Retinal pigment epithelial cell (primary cell): ENCODE measurements at places on chromosomes 5 and 9.

DNA sequence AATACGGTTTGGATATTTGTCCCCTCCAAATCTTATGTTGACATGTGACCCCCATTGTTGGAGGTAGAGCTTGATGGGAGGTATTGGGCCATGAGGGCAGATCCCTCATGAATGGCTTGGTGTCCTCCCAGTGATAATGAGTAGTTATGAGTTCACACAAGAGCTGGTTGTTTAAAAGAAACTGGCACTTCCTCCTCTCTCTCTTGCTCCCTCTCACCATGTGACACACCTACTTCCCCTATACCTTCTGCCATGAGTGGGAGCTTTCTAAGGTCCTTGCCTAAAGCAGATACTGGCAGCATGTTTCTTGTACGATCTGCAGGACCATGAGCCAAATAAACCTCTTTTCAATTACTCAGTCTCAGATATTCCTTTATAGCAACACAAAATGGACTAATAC, 132.0 kb downstream of the PIK3R1 start:
- DNase-seq = no peak

GRCh38 chr5:14681236-14681752, 16.8 kb downstream of the OTULIN start:
- no peak for DNase-seq

DNA sequence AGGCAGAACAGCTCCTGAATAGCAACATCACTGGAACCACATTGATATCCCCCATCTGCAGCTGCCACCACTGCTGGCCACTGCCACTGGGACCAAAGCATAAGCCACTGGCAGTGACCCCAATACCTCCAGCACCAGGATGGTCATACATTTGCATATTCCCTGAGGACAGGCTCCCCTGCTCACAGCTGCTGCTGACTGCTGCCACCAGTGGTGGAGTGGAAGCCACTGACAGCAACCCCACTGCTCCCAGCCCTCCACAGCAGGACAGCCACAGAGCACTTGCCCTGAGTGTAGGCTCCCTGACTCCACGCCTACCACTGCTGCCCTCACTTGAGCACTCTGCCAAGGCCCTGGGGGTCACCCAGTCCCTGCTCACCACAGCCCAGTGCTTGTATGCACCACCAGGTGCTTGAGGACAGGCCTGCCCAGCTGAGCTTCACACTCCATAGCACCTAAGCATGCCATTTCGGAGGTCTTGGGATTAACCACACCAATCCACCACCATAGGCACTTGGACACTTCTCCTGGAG, 327.4 kb upstream of the RPS23 start:
- DNase-seq = no peak

DNA sequence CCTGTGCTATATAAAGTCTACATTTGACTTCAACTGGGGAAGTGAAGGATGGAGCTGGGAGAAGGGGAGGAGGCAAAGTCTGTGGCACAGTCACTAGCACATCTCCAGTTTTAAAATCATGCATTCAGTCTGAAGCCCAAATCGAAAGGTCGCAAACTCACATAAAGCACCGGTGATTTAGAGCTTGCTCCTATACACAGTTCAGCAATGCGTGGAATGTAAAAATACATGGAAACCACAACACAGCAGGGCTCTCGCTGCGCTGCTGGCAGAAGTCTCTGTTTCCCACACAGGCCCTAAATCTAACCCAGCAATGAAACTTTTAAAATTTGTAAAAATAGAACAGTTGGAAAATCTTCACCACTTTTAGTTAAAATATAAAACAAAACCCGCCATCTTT, 68.2 kb downstream of the EBF1 start:
- DNase-seq = no peak

GRCh38 chr5:2576823-2577222, 174.7 kb downstream of the IRX2 start:
- no peak for DNase-seq

GRCh38 chr9:122225312-122226141, 3.2 kb downstream of the LHX6 start:
- no peak for DNase-seq

GRCh38 chr9:124800306-124801259, 23.6 kb downstream of the OLFML2A start:
- DNase-seq = no peak

GRCh38 chr5:62718324-62718723, 139.7 kb downstream of the LRRC70 start:
- DNase-seq = no peak

DNA sequence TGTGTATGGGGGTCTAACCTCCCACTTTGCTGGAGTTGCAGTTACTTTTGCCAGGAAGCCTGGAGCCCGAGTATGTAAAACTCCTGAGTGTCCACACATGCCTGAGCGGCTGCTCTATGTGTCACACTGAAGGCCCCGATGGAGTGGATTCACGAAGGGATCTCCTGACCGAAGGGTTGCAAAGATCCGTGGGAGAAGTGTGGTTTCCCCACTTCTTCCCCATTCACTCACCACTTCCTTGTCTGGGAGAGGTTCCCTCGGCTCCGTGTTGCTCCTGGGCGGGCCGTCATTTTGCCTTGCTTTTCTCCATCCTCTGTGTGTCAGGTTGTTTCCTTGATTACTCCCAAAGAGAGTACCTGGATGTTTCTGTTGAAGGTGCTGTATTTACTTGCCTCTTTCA, 16.2 kb upstream of the IL3 start:
- DNase-seq = no peak

- no peak for DNase-seq
Observed at GRCh38 chr9:29514336-29514735, 1941.1 kb upstream of the C9orf72 start.

- no peak for DNase-seq
Observed at GRCh38 chr9:33718987-33719386, 76.4 kb upstream of the PRSS3 start.

- DNase-seq = no peak
Observed at GRCh38 chr9:4192450-4192849, 107.4 kb downstream of the GLIS3 start.

DNA sequence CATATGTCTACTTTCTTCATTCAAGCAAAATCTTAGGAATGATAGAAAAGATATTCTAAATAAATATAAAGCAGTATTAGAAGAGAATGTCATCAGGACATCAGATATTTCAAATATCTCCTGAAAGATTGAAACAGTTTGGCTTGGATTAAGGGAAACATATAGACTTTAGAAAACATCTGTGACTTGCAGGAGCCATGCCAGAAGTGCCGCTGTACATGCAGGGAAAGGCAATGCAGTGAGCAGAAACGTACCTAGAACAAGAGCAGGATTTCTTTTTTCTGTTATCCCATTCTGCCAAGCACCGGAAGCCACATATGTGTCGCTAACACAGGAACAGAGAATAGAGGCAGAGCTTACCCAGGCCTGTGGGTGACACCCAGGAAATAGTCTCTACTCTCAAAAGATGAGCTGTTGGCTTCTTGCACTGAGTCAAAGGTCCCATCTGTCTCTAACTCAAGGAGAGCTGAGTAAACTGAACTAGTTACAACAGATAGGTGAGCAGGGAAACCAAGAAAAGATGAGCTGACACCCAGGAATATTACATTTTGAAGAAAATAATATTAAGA, 5.8 kb downstream of the ADAMTS19 start:
- DNase-seq = no peak

- no peak for DNase-seq
Observed at GRCh38 chr9:700365-701282, 140.9 kb upstream of the DMRT1 start.

- DNase-seq = no peak
Observed at GRCh38 chr9:136588663-136589464, 43.0 kb upstream of the NOTCH1 start.

- no peak for DNase-seq
Observed at GRCh38 chr5:88203981-88204750, 64.5 kb downstream of the TMEM161B start.

DNA sequence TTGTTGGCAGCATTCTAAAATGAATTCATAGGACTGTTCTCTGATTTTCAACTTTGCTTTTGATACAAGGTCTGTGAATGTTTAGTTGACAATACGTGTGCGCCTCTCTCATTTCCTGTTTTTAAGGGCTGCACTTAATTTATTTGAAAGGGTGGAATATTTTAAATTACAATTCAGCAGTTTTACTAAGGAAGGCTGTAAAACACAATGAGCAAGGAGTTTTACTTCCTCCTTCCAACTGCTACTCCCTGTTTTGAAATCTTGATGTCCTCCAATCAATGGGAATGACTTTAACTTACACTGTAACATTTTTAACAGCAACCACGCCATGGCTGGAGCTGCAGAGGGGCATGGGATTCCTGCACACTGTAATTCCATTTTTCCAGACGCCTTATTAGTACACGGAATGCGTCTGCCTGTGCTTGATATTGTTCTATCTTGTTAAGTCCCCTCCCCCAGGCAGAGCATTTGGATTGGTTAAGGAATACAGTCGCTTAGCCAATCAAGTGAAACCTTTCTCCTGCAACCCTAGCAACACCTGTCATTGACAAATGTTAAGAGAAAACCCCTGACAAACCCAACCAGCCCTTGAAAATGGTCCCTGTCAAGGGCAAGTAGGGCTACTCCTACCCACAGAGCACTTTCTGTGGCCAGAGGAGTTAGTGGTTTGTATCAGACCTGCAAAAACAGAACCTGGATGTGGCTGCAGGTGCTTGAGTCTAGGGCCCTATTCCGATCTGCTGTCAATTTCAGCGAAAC, 12.5 kb upstream of the ZSWIM6 start:
- DNase-seq = no peak

DNA sequence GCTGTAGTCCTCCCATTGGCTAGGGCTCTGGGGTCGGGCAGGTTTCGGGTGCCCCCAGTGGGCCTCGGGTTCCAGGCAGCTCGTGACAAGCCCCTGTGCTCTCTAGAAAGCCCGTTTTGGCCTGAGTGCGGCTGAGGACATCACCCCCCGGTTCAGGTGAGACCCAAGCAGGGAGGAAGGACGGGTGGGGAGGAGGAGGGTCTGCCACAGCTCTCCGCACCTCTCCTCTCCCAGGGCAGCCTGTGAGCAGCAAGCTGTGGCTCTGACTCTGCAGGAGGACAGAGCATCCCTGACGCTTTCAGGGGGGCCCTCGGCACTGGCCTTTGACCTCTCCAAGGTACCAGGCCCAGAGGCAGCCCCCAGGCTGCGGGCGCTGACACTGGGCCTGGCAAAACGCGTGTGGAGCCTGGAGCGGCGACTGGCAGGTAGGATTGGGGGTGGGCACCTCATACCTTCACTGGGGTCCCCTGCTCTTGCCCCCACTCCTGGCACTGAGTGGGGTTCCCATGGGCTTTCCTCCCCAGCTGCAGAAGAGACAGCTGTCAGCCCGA, 672 bp downstream of the PAXX start:
- no peak for DNase-seq

DNA sequence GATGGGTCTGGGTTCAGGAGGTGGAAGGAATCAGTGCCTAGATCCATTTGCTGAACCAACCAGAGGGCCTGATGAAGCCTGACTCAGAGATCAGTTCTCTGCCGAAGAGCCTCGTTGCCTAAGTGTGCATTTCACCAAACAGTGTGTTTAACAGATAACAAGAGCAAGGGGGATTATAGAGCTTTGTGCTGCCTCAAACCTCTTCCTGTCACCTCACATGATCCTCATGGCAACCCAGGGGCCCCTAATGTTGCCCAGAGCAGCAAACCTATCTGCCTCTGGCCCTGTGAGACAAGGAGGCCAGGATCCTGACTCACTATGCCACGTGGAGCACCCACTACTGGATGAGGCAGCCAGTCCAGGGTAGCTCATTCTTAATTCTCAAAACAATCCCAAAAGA, 66.3 kb upstream of the EPB41L4B start:
- DNase-seq = no peak

DNA sequence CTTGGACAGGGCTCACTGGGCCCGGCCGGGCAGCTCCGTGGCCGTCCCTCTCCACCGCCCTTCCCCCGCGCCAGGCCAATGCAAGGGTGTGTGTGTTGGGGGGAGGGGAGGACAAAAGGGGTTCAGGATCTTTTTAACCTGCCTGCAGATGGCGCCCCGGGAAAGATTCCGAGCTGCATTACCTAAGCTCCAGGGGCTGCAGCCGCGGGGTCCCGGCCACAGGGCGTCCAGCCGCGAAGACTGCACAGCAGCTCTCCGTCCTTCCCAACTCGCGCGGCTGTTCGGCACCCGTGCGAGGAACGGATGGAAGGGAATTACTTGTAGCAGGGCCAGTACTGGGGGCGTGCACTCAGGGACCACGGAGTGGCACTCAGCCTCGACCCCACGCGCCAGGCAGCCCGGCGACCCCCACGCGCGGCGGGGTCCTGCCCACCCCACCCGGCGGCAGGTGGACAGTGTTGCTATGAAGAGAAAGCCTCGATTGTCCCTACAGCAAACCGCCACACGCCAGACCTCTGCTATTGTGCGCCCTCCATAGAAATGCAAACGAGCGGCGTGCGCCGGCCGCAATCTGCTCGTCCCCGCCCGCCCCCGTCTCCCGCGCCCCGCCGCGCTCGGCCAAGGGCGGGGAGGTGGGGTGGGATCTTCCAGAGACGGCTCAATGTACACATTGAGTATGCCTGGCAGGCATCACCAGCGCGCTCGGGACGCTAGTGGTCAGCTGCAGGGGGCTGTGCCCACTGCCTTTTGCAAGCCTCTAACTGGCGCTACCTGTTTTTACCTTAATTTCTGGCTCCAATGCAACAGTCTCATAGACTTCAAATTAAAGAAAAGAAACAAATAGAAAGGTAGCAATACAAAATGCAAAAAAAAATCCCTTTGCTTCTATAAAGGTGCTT, 796 bp upstream of the GADD45G start:
- DNase-seq = no peak

DNA sequence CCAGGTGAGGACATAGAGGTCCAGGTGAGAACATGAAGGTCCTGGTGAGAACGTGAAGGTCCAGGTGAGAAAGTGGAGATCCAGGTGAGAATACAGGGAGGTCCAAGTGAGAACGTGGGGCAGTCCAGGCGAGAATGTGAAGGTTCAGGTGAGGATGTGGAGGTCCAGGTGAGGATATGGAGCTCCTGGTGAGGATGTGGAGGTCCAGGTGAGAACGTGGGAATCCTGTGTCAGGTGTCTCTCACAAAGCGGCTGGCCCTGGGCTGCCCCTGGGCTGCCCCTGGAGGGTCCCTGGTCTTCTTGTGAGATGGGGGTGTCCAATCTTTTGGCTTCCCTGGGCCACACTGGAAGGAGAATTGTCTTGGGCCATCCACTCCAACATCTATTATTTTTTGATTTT, 133.4 kb downstream of the MRPL36 start:
- no peak for DNase-seq

DNA sequence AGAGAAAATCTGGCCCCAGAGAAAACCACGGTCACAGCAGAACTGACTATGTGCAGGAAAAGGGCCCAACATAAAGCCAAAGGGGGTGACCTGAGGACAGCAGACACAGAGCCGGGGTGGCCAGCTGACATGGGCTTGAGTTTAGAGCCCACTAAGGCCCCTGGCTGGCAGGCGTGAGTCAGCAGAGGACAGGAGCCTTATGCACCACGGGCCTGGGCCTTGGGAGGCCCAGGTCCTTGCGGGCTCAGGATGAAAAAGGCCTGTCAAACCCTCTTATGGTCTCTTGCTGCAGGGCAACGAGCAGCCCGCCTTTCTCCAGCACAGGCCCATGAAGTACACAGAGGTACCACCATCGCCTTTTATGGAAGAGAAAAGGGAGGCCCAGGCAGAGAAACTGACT, 19.7 kb downstream of the STK10 start:
- DNase-seq = no peak

DNA sequence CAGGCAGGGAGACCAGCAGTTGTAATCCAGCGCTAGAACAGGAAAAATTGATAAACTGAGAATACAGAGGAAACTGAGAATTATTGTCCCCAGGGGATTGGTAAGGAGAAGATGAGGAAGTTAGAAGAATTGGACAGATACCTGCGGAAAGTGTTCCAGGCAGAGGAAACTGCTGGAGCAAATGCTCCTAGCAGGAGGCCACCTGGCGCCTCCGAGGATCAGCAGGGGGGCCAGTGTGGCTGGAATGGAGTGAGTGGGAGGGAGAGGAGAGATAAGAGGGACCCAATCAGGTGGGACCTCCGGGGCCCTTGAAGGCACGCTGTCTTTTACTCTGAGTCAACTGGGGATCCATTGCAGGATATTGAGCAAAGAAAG, 695 bp upstream of the ANXA6 start:
- DNase-seq = no peak
